ENCODE measurements at places on chromosomes 7 and 10. TPM values are rescaled to one million over a fixed set of nuclear protein-coding genes. Genes with fewer than 3 reads are reported as not detected.

NKX2-3 gene
- total RNA-seq: not detected

PON1 gene
- not detected for total RNA-seq

OLAH gene
- total RNA-seq: 0.90 TPM

ANXA8L1 gene
- not detected for total RNA-seq

HMX3 gene
- total RNA-seq: not detected

SPDYE2B gene
- total RNA-seq: not detected

TNPO3 gene
- 57.7 TPM for total RNA-seq

STK32C gene
- total RNA-seq: 15.8 TPM

PPP1R17 gene
- total RNA-seq: not detected

TAS2R41 gene
- not detected for total RNA-seq

PRSS37 gene
- total RNA-seq: not detected

GNAI1 gene
- 3.6 TPM for total RNA-seq

SPDYE16 gene
- not detected for total RNA-seq

DNA sequence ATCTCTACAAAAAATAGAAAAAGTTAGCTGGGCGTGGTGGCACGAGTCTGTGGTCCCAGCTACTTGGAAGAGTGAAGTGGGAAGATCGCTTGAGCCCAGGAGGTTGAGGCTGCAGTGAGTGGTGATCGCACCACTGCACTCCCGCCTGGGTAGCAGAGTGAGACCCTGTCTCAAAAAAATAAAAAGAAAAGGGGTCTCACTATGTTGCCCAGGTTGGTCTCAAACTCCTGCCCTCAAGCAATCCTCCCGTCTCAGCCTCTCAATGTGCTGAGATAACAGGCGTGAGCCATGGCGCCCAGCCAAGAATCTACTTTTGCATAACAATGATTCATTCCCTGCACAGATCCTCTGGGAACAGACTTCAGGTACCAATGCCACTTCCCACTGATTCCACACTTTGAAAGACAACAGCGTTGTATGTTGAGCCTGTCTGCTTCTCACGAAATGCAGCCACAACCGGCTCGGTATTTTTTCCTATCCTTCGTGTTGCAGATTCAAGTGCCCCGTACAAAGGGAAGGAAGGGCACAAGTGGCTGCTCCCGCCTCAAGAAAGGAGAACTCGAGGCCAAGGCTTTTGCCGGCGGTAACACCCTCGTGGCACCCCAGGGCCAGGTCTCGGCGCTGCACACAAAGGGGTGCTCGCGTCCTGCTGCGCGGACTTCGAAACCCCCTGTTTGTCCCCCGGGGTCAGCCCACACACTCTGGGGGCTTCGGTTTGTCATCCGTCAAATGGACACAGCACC, 745 bp downstream of the DAGLB start:
- DNase-seq: peak; percentile 60

GRCh38 chr10:124416733-124417132, 2.0 kb downstream of the OAT start:
- DNase-seq: no peak

- DNase-seq: peak; percentile 36
Observed at GRCh38 chr10:119616882-119617570, 20.3 kb upstream of the TIAL1 start.

- DNase-seq: no peak
Observed at GRCh38 chr7:28176174-28176573, 4.4 kb downstream of the JAZF1 start.

DNA sequence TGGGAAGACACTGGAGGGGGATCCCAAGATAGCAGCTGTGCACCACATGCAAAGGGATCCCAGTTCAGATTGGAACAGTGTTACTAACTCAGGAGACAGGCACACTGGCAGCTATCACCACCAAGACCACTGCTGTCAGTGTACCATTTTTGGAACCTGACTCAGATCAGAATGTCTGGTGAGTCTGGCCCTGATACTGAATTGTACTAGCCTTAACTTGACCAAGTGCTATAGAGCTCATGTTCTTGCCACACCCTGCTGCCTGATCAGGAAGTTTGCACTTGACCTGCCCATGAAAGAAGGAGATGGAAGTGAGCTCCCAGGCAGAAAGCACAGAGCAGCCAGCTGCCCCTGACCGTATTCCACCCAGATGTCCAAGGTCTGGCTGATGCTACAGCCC, 4.8 kb upstream of the PRRT4 start:
- DNase-seq: no peak

DNA sequence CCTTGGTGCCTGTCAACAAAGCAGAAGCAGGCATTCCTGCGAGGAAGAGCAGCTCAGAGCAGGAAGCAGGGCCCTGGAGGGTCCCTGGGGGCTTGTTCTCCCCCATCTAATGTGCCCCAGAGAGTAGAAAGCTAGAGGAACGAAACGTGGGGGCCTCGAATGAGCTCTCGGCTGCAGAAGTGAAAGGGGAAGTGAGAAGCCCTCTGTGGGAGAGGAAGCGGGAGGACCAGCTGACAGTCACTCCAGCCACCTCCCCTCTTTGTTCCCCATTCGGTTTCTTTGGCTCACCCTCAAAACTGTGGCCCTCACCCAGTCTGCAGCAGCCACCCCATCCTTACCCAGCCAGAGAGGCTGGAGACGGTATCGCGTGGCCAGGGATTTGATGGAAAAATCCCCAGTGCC, 25.0 kb downstream of the C10orf105 start:
- DNase-seq: peak; percentile 42

GRCh38 chr10:42732266-42732665, 50.3 kb upstream of the BMS1 start:
- DNase-seq: no peak

GRCh38 chr7:21898265-21898930, 47.3 kb downstream of the CDCA7L start:
- DNase-seq: peak; percentile 7

- DNase-seq: no peak
Observed at GRCh38 chr7:75989500-75990388, 4.7 kb downstream of the TMEM120A start.

DNA sequence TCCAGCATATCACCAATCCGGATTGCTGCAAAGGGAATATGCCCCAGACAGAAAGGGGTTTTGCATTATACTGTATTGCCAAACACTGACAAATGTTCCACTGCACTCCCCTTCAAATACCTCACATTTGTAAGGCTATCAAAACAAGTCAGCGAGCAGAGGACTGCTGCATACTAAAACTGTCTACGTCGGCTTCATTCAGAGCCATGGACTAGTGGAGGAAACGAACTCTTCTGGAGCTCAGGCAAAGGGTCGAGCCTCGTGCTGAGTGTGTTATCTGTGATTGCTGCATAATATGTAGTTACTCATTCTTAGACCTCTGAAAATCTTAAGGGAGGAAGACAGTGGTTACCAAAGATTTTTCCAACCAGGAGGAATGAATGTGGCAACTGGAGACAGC, 200.2 kb downstream of the DYNC1I1 start:
- DNase-seq: no peak

DNA sequence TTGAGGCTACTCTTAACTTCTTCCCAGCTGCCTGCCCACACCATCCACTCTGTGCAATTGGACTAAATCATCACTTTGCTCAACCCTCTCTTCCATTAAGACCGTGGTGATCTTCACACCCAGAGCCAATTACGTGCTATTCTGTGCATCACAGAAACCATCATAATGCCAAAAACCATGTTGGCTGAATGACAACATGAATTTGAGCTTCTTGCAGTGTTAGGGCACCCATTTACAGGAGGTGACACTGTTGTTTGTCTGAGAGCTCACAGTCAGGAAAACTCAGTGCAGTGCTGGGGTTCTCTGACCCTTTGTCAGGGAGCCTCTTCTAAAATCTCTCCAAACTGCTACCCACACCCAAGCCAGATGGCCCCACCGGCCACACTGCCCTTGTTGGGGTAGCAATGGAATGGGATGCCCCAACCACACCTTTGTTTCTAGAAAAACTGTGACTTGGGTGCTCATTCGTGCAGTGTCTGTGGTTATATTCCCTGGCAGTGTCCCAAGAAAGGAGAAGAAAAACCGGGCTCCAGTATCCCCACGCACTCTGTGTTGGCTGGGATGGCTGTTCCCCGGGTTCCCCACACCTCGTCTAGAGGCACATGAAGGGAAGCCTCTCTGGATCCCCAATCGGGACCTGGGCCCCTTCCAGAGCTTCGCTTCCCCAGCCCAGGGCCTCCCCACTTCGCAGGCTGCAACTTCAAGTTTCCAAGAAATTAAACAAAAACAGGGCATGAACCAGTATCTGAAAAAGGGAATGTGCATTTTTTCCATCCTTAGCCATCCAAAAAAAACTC, 2.0 kb upstream of the TNS3 start:
- DNase-seq: no peak

DNA sequence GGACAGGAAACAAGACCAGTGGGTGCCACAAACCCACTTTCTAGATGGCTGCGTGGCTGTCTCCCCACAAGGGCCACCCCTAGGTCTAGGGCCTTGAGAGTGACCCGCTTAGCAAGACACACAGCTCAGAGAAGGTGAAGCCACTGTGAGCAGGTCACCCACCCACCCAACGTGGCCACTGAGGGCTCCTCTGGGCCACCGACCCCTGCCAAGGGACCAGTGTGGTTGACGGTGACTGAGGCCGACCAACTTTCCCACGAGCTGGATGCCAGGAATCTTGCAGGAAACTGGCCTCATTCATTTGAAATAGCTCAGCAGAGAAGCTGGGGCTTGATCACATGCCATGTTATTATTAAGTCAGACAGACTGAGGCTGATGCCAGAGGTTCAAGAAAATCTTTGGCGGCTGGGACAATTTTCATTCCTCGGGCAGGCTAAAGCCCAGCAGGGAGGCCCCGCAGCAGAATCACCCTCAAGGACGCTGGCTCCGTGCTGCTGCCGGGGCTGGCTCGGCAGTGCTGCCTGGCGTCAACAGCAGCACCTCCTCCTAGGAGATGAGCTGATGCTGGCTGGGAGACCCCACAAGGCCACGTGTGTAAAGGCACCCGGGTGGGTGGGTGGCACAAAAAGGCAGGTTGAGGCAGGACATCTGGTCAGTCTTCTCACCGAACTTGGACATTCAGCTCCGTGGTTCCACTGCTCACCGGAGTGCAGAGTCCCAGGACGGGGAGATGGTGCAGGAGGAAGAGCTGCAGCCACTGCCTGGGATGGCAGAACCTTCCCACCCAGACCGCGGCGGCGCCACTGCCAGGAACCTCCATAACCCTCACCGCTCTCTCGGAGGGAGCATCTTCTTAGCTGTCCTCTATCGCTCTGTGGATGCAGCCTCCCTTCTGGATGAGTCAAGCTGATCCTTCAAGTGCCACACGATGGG, 57.8 kb downstream of the ZRANB1 start:
- no peak for DNase-seq

DNA sequence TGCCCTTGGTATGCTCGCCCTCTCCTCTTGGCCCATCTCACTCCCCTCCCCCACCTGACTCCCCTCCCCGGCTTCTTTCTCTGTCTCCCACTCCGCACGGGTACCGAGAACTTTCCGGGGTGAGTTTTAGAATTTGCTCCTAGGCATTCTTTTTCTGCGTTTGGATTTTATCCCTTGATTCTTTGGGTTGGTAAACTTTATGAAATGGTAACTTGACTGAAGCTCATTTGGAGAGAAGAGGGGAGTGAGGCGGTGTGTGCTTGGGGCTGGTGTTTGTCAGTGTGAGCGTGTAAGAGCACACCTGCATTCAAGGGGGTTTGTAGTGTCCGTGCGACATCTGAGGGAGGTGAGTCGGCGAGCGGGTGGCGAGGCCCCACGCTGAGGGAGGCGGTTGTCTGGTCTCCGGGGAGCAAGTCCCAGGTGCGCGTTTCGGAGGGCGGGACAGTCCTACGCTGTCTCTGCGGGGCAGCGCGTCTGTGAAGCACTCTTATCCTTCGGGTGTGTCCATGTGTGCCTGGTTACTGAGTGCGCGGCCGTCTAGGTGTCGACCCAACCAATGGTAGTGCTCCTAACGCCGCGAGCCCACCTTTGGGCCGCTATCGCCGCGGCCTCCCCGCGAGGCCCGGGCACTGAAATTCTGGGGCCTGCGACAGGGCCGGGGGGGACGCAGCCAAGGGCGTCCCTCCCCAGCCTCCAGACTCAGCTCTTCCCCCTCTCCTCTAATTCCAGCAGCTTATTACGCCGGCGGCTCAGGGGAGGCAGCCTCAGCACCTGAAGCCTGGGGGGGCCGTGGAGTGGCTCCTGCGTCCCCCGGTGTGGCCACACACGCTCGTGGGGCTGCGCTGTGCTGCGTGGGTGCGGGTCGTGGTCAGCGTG, 2.6 kb upstream of the ZNF503 start:
- DNase-seq: no peak

DNA sequence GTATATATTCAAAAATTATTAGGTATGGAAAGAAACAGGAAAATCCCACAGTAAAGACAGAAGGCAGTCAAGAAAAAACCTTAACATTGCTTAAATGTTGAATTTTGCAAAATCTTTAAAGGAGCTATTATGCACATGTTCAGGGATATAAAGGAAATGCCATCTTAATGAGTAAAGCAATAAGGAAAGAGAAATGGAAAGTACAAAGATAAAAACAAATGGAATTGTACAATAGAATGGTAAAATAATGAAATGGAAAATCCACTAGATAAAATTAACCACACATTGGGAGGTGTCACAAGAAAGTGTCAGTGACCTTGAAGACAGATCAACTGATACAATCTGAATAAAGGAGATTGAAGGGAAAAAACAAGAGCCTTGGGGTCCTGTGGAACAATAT, 82.0 kb downstream of the KIF20B start:
- DNase-seq: no peak

GRCh38 chr10:89390476-89391225, 1.8 kb upstream of the IFIT1 start:
- DNase-seq: no peak

DNA sequence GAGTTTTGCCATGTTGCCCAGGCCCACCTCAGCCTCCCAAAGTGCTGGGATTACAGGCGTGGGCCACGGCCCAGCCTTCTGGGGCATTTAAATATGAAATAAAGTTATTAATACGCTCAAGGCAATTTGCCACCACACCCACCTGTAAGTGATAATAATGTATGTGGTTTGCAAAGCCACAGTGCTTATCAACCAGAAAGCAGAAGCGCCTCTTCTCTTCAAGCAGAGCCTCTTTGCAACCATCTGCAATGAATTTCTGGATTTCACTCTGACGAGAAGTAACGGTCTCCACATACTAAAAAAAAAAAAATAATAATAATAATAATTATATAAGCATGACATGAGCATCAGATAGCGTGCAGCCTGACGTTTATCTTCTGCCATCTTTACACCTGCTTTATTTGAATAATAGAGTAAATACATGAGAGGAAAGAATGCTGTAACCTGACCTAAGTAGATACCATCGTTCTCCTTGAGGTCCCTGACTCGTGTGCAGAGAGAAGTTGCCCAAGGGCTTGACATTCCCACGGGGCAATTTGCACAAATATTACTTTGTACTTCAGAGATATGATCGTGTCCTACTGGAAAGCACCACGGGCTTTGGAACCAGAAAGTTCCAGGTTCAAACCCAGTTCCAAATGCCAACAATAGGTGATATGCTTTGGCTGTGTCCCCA, 34.0 kb downstream of the BRI3 start:
- no peak for DNase-seq

DNA sequence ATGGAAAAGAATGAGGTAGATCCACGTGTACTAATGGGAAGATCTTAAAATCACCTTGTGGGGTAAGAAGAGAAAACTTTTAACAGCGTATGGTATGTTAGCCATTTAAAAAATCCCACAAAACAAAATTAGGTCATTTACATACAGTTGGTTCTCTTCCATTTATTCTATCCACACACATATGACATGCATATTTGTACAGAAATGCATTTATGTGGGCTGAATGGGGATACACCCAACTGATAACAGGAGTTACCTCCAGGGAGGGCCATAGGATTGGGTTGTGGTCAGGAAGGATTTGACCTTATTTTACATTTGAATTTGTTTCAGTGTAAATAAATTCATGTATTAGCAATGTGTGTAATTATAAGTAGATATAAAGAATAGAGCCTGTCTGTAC, 71.5 kb downstream of the MCMBP start:
- DNase-seq: no peak

- no peak for DNase-seq
Observed at GRCh38 chr10:73039635-73040034, 57.0 kb downstream of the P4HA1 start.

GRCh38 chr10:43138021-43138756, at the start of gene CSGALNACT2:
TSS of gene CSGALNACT2 (plus strand) at chr10:43138445. CDS start at chr10:43155150, 16,705 bp downstream.
- DNase-seq: peak; percentile 94

Measured in activated CD4-positive, alpha-beta T cell treated with anti-CD3 and anti-CD28 coated beads for 36 hours (primary cell).